ENCODE measurements at places on chromosomes 5 and 9.

- no peak for DNase-seq
These were observed 6.1 kb downstream of the SETX start for GRCh38 chr9:132348676-132349075.

DNA sequence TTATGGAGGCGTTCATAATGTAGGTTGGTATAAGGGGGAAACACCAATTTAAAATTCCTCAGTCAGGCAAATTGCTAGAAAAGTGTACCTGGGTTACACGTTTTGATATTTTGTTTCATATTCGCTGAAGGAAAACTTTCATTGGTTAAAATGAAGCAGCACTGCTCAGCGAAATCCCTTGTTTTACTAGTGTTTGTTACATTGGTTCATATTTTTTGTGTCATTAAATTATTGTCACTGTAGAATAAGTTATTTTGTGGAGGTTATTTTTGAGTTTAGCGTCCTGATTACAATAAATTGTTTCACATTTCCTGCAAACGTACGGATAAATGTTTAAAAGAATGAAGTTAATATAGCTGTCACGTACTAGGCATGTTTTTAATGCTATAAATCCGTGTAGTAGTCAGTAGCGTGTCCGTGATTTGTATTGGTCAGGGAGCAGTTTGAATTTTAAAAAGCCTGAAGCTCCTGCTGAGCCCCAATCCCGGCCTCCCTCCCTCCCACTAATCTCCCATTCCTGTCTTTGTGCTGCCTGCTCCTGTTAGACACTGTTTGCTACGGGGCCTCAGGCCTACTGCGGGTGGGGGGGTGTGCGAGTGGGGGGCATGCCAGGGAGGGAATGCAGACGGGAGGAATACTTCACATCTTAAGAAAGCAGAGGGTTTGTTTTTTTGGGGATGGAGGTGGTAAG is 2.0 kb downstream of the NIPBL start:
- no peak for DNase-seq

GRCh38 chr9:94068257-94068656 is 16.0 kb upstream of the PTPDC1 start:
- no peak for DNase-seq

GRCh38 chr9:32340361-32340760 is 44.1 kb upstream of the ACO1 start:
- no peak for DNase-seq

All from fibroblast of skin of left biceps (primary cell).